HL-60 (cell line): ENCODE measurements at places on chromosomes 3 and 15.
A peak's percentile ranks its signal among the peaks of the same experiment; 100 is the strongest.

DNA sequence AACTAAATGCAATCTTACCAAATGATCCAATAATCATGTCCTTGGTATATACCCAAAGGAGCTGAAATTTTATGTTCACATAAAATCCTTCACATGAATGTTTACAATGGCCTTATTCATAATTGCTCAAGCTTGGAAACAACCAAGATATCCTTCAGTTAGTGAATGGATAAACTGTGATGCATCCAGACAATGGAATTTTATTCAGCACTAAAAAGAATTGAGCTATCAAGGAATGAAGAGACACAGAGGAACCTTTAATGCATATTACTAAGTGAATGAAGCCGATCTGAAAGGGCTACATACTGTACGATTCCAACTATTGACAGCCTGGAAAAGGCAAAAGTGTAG is 168.4 kb downstream of the PDE8A start:
- no peak for DNase-seq

DNA sequence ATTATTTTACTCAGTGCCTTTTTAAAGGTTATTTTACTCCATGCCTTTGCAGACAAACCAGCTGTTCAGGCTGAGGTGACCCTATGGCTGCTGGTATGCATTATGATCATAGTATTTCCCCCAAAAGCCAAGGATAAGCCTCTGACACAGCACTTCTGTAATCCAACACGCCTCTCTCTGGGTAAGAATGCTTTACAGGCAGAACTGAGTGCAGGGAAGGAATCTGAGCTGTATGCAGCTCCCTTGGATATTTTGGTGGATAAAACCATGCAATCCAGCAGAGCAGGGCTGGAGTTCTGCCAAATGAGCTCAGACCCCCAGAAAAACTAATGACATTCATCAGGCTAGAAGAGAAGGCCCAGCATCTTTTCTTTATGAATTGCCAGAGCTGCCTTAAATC is 11.7 kb upstream of the MAP1A start:
- no peak for DNase-seq

- DNase-seq, result peak; percentile 3
Observed at GRCh38 chr15:59594493-59594942, 17.1 kb upstream of the GCNT3 start.

DNA sequence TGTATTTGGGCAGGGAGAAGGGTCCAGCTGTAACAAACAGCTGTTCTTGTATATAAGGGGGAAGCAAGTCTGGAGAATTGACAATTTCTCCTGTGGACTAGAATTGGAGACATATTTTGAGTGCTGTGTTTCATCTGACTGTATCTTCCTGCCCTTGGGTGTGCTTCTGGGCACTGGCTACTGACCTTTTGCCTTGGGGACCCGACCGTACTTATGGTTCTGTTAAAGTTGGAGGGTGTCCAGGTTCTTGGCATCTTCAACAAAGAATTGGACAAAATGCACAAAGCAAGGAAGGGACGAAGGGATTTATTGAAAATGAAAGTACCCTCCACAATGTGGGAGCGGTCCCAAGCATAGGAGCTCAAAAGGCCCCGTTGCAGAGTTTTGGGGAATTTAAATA is 31.0 kb downstream of the MAP2K1 start:
- no peak for DNase-seq

DNA sequence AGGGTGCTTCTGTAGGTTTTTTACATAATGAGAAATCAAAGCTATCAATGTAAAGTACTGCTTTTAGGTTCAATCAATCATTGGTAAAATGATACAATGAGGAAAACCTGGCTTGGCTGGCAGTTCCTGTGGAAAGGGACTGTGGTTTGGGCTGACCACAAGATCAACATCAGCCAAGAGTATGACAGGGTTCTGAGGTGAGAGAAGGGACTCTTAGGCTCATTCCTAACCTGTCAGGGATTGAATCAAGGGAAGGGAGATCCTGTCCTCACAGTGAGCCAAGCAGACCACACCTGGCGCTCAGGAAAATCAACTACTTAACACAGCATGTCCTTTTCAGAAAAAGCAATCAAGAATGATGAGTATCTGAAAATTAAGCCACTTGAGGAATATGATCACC is 111.1 kb downstream of the MAGI1 start:
- DNase-seq, result no peak

GRCh38 chr3:183296944-183297343 is 43.9 kb downstream of the B3GNT5 start:
- no peak for DNase-seq

GRCh38 chr15:100199711-100200286 is 142.0 kb downstream of the ADAMTS17 start:
- no peak for DNase-seq

DNA sequence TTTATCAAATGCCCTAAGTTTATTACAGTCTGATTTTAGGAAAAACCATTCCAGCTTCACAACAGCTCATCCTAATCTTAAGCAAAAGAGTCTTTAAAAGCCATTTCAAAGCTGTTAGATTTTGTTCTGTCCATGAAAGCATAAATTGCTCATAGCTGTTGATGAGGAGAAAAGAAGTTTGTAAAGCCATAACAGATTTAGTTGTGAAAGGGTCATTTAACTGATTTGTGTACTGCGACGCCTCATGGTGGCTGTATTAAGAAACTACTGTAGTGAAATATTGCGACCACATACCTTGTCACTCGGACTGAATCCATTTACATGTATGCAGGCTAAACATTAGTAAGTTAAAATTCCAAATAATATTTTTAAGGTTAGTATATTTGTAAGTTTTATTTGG is 20.9 kb downstream of the BBX start:
- DNase-seq, result no peak

DNA sequence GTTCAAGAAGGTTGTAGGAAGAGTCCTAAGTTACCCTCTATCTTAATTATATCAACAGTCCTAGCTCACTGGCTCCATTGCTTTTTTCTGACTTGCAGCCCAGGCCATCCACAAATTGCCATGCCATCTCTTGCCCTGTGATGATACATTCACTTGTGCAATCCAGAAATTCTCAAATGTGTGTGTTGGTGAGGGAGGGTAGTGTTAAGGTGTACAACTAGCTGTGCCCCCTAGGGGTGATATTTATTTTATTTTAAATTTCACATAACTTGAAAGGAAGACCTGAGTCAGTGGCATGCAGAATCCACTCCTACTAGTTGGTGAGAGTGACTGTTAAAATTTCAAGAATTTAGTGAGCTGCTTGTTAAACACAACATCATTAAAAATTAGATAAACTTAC is 156.1 kb upstream of the ANKRD28 start:
- DNase-seq, result no peak

DNA sequence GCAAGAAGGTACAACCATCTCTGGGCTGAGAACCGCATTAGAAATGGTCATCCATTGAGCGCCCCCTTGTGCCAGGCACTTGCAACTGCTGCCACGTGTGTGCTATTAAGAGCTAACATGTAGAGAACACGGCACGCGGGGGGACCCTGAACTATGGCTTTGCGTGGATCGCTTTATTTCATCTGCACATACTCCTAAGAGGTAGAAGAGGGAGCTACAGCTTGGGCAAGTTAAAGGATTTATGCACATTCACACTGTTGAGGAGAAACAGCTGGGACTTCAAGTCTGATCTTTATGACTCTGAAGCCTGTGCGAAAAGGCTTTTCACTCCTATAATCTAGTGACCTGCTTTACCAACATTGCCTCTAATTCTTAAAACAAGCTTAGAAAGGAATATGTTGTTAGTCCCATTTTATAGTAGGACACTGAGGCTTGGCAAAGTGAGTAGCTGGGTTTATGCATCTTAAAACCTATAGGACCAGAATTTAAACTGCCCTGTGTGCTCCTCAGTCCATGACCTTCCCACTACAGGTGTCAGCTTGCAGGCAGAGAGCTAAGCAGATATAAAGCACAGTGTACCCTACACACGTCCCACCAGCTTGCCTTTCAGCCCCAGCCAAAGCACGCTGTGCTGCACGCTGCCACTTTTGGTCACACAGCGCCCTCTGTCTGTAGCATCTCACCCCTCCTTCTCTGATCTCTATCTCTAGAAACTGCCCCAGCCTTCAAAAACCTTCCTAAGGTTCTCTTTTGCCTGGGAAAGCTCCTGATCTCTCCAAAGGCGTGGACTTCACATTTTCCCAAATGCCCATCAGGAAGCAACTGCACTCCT is 57.8 kb downstream of the STARD5 start:
- DNase-seq, result peak; percentile 81

DNA sequence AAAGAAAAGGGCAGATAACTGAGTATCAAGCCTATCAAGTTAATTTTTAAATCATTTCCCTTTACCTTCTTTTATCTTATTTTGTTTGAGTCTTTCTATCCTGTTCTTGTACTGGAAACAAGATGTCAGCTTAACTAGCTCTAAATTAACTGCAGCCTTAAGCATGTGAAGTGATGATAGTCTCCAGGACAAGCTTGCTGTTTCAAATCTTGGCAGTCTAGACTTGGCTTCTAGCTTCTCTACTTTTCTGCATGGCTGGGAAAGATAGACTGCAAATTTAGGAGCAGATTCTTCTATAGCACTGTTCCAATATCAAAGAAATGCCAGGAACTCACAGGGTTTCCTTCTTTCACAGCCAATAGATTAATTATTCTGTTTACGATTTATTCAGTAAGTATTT is 1034.4 kb downstream of the TUSC7 start:
- no peak for DNase-seq

DNA sequence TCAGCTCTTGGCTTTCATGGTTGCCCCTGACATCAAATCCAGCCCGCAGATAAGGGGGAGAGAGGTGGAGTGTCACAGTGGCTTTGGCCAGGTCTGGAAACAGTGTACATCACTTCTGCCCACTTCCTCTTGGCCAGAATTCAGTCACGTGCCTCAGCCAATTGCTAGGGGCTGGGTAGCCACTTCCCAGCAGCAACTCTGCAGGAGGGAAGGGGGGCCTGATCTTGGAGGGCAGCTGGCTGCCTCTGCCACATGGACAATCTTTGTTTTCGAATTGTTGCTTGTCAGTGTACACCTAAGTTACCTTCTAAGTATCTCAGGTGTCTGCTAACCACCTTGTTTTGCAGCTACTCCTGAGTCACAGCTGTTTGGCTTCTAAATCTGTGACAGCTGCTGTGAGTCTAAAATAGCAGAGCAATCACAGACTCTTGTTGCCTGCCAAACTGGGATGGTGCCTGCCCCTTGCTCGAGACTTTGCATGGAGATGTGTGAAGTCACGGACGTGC is 41.0 kb upstream of the LIMD1 start:
- peak; percentile 79 for DNase-seq
